ENCODE measurements at places on chromosomes 2 and 18.

- no peak for DNase-seq
- no peak overlapping the region for H3K27ac ChIP-seq
- H3K36me3 ChIP-seq = no peaks in the 10 kb centered on the region
- peaks cover 16% of the 10 kb centered on the region for H3K27me3 ChIP-seq
- H3K4me1 ChIP-seq = peaks cover 23% of the 10 kb centered on the region
Measured at GRCh38 chr2:28471214-28471613, 24.6 kb upstream of the PLB1 start.

GRCh38 chr2:214471382-214471781 is 60.5 kb downstream of the VWC2L start:
- no peak overlapping the region for H3K27ac ChIP-seq
- H3K27me3 ChIP-seq = no peaks in the 10 kb centered on the region
- H3K4me3 ChIP-seq = no peak overlapping the region
- H3K36me3 ChIP-seq = no peaks in the 10 kb centered on the region

DNA sequence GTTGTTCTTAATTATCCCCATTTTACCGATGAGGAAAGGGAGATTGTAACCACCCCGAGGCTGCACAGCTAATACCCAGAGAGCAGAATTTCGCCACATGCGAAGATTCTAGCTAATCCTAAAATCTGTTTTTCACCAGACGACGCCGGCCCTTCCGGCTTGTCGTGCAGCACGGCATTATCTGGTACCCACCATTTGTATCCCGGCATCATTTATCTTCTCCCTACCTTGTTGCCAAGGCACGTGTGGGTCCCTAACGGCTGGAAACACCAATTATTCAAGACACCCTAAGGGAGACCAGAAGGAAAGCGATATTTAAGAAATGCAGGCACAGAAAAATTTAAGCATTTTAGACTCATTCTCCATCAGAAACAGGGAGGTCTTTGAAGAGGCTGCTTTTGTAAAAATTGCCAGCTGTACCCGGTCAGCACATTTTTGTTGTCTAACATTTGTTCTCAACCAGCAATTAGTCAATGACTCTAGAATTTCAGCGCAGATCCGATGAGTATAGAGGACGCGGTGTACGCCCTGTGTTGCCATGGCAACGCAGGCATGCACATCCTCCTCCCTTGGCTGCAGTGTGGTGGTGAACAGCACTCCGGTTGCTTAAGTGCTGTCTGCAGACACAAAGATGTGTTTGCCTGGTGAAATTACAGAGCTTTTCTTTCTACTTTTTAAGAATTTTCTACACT is 111.6 kb downstream of the AGAP1 start:
- H3K27ac ChIP-seq = no peak overlapping the region
- no peaks in the 10 kb centered on the region for H3K27me3 ChIP-seq
- H3K4me1 ChIP-seq = no peaks in the 10 kb centered on the region
- H3K36me3 ChIP-seq = peaks cover 3% of the 10 kb centered on the region
- DNase-seq = no peak

- peaks cover 25% of the 10 kb centered on the region for H3K27me3 ChIP-seq
- peaks cover 6% of the 10 kb centered on the region for H3K36me3 ChIP-seq
- H3K4me3 ChIP-seq = peak overlapping the region; percentile 68
- DNase-seq = peak; percentile 81
Measured at GRCh38 chr2:241863536-241863954, 4.9 kb upstream of the PDCD1 start.

DNA sequence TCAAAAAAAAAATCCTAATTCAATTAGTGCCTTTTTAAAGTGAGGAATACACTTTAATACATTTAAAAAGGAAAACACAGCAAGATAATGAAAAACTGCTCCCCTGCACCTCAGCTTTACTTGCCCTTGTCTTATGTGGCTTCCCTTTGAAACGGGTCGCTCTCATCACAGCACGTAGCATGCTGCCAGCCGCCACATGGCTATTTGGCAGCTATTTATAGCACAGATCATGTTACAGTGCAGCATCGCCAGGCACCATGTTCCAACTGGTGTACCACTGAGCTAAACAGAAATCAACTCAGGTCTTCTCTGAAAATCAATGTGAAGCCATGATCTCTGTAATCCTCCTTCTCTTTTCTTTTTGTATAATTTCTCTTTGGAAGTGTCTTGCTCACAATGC is 65.1 kb downstream of the TMEM182 start:
- no peak for DNase-seq
- no peaks in the 10 kb centered on the region for H3K36me3 ChIP-seq
- H3K4me3 ChIP-seq = no peak overlapping the region
- H3K27ac ChIP-seq = no peak overlapping the region

- H3K4me1 ChIP-seq = peaks cover 41% of the 10 kb centered on the region
- H3K36me3 ChIP-seq = no peaks in the 10 kb centered on the region
- H3K4me3 ChIP-seq = no peak overlapping the region
- peaks cover 1% of the 10 kb centered on the region for H3K27me3 ChIP-seq
- H3K27ac ChIP-seq = peak overlapping the region; percentile 20
Measured at GRCh38 chr2:28654663-28655320, 96.8 kb upstream of the PPP1CB start.

DNA sequence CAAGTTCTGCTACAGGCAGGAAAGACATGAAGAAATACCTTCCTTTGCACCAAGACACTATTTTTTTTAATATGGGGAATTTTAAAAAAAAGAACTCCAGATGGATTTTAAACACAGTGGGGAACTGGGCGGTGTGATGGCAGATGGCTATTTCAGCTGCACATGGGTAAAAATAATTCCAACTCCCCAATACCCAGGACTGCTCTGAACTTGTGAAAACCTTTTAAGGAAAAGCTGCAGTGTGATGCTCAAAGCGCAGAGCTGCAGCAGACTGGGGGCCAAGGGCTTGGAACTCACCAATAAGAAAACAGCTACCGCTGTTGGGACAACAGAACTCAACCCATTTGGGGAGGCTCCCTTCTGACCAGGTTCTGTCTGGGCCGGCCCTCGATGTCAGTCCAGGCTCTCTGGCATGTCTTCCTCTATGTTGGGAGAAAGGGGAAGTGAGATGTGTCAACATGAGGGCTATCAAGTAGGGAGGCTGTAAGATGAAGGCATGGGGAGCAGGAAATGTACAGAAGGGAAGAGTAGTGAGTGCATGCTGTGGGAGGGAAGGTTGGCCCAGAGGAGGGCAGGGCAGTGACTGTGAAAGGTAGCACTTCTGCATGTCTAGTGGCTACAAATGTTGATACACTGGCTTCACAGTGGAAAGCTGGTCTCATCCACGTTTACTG is 64.0 kb upstream of the SLC14A2 start:
- H3K27me3 ChIP-seq = peaks cover 2% of the 10 kb centered on the region
- DNase-seq = no peak
- H3K4me3 ChIP-seq = no peak overlapping the region
- no peak overlapping the region for H3K27ac ChIP-seq
- no peaks in the 10 kb centered on the region for H3K36me3 ChIP-seq
- H3K4me1 ChIP-seq = no peaks in the 10 kb centered on the region

DNA sequence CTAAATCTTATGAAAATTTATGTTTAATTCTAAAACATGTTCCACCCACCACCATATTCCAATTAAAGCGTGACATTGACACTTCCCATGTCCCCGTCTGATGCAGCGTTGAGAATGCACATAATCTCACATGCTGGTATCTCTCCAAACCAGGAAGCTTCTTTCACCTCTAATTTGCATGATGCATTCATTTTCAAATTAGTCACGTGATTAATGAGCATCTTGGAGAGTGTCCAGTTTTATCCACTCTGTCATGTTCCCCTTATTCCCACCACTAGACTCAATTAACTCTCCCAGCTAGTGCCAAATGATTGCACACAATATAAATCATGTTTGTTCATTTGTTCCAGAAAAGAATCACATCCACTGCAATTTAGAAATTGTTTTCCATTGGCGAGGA is 105.8 kb downstream of the RIT2 start:
- H3K4me1 ChIP-seq = no peaks in the 10 kb centered on the region
- no peaks in the 10 kb centered on the region for H3K27me3 ChIP-seq
- DNase-seq = no peak
- no peak overlapping the region for H3K27ac ChIP-seq
- H3K36me3 ChIP-seq = no peaks in the 10 kb centered on the region
- H3K4me3 ChIP-seq = no peak overlapping the region

DNA sequence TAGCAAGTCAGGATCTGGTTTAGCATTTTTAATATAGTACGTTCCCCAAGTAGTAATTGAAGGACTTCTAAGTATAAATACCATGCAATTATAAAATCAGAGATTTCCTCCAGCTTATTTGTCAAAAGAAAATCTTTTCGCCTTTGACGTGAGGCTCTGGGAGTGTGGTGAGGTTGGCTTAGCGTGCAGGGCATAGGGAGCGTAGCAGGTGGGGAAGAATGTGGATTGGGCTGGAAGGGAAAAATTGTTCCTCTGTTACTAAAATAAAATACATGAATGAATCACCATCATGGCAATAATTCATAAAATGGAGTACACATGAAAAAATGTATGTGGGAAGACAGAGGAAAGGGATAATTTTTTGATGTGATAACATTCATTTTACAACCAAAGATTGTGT is 5.4 kb upstream of the IL1RL2 start:
- peaks cover 21% of the 10 kb centered on the region for H3K27me3 ChIP-seq
- no peaks in the 10 kb centered on the region for H3K36me3 ChIP-seq
- H3K4me1 ChIP-seq = peaks cover 10% of the 10 kb centered on the region
- H3K4me3 ChIP-seq = no peak overlapping the region
- DNase-seq = no peak

- no peak overlapping the region for H3K4me3 ChIP-seq
- H3K36me3 ChIP-seq = no peaks in the 10 kb centered on the region
- H3K27ac ChIP-seq = no peak overlapping the region
Measured at GRCh38 chr18:12929477-12930083, 18.2 kb upstream of the SEH1L start.

DNA sequence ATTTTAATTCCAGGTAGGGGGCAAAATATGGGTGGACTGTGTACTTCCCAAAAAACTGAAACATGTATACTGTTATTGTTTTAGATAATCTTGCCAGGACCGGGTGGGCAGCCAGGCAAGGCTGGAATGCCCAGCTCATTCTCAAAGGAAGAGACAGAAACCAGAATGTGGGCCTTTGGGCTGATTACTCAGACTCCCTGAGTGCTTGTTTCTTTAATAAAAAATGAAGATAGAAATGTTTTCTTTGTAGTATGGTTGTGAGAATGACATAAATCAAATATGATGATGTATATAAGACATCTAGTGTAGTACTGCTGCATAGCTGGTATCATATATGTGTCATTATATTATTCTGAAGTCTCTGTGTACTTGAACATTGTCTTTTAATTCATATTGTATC is 231.6 kb upstream of the NT5C1B start:
- DNase-seq = no peak
- H3K27ac ChIP-seq = no peak overlapping the region
- H3K27me3 ChIP-seq = no peaks in the 10 kb centered on the region
- H3K4me1 ChIP-seq = no peaks in the 10 kb centered on the region
- no peak overlapping the region for H3K4me3 ChIP-seq

DNA sequence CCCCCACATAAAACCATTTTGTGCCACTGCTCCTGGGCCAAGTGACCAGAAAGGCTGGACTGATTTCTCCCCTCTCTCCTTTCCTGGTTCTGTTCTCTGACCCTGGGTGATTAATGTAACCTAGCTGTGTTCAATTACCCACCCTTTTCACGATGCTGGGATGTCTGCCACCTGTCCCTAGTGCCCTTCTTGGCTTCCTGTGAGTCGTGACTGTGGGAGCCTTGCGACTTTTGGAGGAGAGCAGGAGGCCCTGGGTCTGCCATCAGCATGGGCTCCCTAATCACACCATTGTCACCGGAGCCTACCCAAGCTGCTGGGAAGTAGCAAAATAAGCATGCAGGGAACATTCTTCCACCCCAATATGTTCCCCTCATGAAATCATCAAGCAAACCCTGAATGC is 38.3 kb downstream of the SRSF7 start:
- peaks cover 36% of the 10 kb centered on the region for H3K36me3 ChIP-seq
- DNase-seq = peak; percentile 14
- peak overlapping the region; percentile 20 for H3K27ac ChIP-seq

- no peaks in the 10 kb centered on the region for H3K36me3 ChIP-seq
- peak overlapping the region; percentile 83 for H3K27ac ChIP-seq
- no peak overlapping the region for H3K4me3 ChIP-seq
- H3K4me1 ChIP-seq = peaks cover 19% of the 10 kb centered on the region
Measured at GRCh38 chr2:198441246-198441645, 636.9 kb downstream of the PLCL1 start.

GRCh38 chr2:11799826-11800225 is 53.4 kb downstream of the LPIN1 start:
- H3K27me3 ChIP-seq = no peaks in the 10 kb centered on the region
- H3K4me1 ChIP-seq = peaks cover 4% of the 10 kb centered on the region
- H3K36me3 ChIP-seq = peaks cover 58% of the 10 kb centered on the region

GRCh38 chr18:36386150-36386920 is 88.8 kb downstream of the FHOD3 start:
- H3K4me3 ChIP-seq = no peak overlapping the region
- no peaks in the 10 kb centered on the region for H3K27me3 ChIP-seq
- no peaks in the 10 kb centered on the region for H3K36me3 ChIP-seq
- no peaks in the 10 kb centered on the region for H3K4me1 ChIP-seq
- no peak overlapping the region for H3K27ac ChIP-seq

- no peak overlapping the region for H3K4me3 ChIP-seq
- H3K4me1 ChIP-seq = no peaks in the 10 kb centered on the region
- DNase-seq = no peak
- no peaks in the 10 kb centered on the region for H3K36me3 ChIP-seq
Measured at GRCh38 chr2:99786636-99787390, 297.0 kb upstream of the REV1 start.

- H3K27me3 ChIP-seq = no peaks in the 10 kb centered on the region
- no peak overlapping the region for H3K27ac ChIP-seq
- H3K36me3 ChIP-seq = peaks cover 48% of the 10 kb centered on the region
- no peak for DNase-seq
- peaks cover 38% of the 10 kb centered on the region for H3K4me1 ChIP-seq
- no peak overlapping the region for H3K4me3 ChIP-seq
Measured at GRCh38 chr2:238015705-238016104, 45.1 kb upstream of the SCLY start.

DNA sequence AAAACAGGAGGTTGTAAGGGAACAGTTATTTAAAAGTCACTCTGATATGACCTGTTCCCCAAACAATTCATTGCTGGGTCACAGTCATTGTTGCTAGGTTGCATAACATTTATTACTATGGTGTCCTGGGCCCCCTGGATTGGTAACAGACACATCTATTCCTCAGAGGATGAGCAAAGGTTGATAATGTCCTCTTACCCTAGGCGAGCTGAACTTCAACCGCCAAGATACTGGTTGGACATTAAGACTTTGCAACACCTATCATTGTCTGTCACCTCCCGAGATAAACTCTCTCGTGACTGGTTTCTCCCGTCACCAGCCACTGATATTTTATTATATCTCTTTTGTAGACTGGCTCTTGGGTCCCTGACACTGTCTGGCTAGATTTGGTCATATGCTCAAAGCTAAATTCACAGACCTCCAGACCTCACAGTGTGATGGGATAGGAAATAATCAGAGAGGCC is 361.3 kb downstream of the ZNF521 start:
- H3K4me1 ChIP-seq = no peaks in the 10 kb centered on the region
- no peak for DNase-seq
- H3K4me3 ChIP-seq = no peak overlapping the region
- no peak overlapping the region for H3K27ac ChIP-seq
- no peaks in the 10 kb centered on the region for H3K27me3 ChIP-seq

GRCh38 chr2:122028371-122029100 is 273.1 kb downstream of the TSN start:
- H3K27me3 ChIP-seq = no peaks in the 10 kb centered on the region
- DNase-seq = no peak
- no peak overlapping the region for H3K4me3 ChIP-seq
- no peak overlapping the region for H3K27ac ChIP-seq

GRCh38 chr2:108119492-108119891 is 120.3 kb upstream of the SULT1C3 start:
- no peak for DNase-seq
- no peak overlapping the region for H3K27ac ChIP-seq
- H3K4me3 ChIP-seq = no peak overlapping the region
- H3K36me3 ChIP-seq = no peaks in the 10 kb centered on the region

GRCh38 chr2:3669656-3670055 is 11.7 kb downstream of the ALLC start:
- H3K36me3 ChIP-seq = no peaks in the 10 kb centered on the region
- no peak for DNase-seq
- H3K4me3 ChIP-seq = no peak overlapping the region
- no peak overlapping the region for H3K27ac ChIP-seq

Data from activated naive CD8-positive, alpha-beta T cell treated with anti-CD3 and anti-CD28 coated beads, Interleukin-2, amount 50 U/mL, for 24 hours (primary cell).